Right lobe of liver (tissue), 6 donors: ENCODE measurements at places on chromosomes 1 and 21. TPM values are rescaled to one million over a fixed set of nuclear protein-coding genes. Genes with fewer than 3 reads are reported as not detected.
A peak's percentile ranks its signal among the peaks of the same experiment; 100 is the strongest.

- DNase-seq: peak; percentile 17
- H3K4me1 ChIP-seq: no peaks in the 10 kb centered on the region
- no peaks in the 10 kb centered on the region for H3K27me3 ChIP-seq
- no peak overlapping the region for H3K27ac ChIP-seq
These were observed 243.7 kb downstream of the NPHP4 start for GRCh38 chr1:5748286-5749225.

GRCh38 chr1:45884700-45885099 lies 81.3 kb downstream of the MAST2 start:
- H3K27me3 ChIP-seq: no peaks in the 10 kb centered on the region
- H3K36me3 ChIP-seq: no peaks in the 10 kb centered on the region
- H3K4me1 ChIP-seq: no peaks in the 10 kb centered on the region
- no peak overlapping the region for H3K4me3 ChIP-seq
- no peak for DNase-seq

Gene CLEC20A
- not detected for total RNA-seq

- no peak for DNase-seq
- H3K36me3 ChIP-seq: peaks cover 5% of the 10 kb centered on the region
- no peak overlapping the region for H3K27ac ChIP-seq
These were observed 41.0 kb downstream of the CEP350 start for GRCh38 chr1:179995576-179995975.

DNA sequence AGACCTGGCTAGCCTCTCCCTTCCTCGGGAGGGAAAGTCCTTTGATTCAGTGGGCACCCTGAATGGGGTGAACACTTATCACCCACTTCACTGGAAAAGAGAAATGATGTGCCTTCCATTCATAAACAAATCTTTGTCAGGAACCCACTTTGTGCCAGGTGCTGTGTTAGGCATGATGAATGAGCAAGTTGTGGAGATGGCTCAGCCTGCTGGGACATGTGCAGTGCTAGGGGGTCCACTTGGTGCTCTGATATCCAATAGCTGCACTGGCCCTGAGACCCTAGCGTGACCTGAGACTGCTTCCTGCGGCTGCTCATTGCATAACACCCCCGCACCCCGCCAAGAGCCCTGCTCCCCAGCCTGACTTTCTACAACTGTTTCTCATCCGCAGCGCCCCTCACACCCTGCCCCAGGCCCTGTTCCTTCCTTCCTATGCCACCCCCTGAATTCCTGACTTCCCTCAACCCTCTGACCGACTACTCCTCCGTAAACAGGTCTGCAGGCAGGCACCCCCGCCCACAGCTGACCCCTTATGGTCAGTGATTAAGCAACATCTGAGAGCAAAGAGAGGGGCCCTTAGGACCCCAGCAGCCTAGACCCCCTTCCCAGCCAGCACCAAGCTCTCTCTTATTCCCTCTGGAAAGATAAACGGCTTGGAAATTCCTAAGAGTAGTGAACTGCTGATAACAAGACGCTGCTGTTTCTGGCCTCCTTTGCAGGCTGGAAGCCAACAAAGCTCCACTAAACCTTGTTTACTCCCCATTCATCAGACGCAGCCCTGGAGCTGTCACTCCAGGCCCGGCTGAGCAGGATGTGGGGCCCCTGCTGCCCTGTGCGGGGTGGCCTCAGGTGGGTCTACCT lies 12.9 kb downstream of the CSRP1 start:
- DNase-seq: no peak
- no peaks in the 10 kb centered on the region for H3K27me3 ChIP-seq
- H3K4me1 ChIP-seq: peaks cover 79% of the 10 kb centered on the region
- peaks cover 16% of the 10 kb centered on the region for H3K36me3 ChIP-seq

DNA sequence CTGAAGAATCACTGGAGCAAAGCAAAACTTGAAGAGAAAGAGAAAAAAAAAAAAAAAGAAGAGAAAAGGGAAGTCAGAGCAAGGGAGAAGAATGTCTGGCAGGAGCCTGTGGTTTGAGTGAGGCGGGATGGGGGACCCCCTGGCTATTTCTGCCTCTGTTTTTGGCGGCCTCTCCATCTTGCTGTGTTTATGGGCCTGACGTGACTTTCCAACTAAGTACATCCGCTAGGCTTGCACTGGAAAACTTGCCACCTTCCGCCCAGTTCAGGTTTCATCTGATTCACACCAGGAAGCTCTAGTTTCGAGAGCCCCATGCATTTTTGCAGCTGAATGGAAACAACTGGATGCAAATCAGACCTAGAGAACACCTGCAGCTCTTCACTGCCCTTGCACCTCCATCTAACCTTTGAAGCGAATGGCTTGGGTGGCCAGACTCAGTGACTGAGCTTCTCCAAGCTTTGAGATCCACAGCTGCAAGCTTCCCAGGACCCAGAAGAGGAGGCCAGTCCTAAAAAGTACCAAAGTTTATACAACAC lies 28.0 kb downstream of the TBX15 start:
- DNase-seq: no peak
- no peaks in the 10 kb centered on the region for H3K36me3 ChIP-seq
- H3K4me1 ChIP-seq: no peaks in the 10 kb centered on the region
- H3K4me3 ChIP-seq: no peak overlapping the region
- H3K27ac ChIP-seq: peak overlapping the region; percentile 63

DNA sequence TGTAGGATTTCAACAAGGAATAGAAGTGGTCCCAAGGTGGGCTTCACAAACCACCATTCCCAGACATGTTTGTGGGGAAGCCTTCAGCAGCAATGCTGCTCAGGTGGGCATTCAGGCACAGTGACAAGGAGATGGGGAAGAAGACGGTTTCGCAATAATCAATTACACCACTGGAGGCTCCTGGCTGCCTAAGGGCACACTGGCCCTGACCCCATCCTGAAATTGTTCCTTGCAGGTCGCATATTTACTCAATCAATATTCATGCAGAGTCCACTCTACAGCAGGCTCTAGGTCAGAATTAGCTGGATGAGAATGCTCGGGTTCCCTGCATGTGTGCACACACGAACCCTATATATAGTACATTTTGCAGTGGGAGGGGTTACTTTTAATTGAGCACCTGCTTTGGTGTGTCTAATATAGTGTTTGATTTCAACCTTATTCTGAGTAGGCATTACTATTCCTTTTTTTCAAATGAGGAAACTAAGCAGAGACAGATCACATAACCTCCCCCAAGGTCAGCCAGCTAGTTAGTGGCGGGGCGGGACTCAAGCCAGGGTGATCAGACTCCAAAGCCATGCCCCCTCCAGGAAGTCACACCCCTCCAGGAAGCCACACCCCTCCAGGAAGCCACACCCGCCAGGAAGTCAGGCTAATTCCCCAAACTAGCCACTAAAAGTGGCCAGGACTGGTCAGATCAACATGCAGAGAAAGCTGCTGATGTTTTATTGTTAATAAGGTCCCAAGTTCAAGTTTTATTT lies 106.5 kb downstream of the HLCS start:
- H3K27me3 ChIP-seq: no peaks in the 10 kb centered on the region
- peak overlapping the region; percentile 61 for H3K27ac ChIP-seq
- H3K36me3 ChIP-seq: no peaks in the 10 kb centered on the region
- no peak overlapping the region for H3K4me3 ChIP-seq

DNA sequence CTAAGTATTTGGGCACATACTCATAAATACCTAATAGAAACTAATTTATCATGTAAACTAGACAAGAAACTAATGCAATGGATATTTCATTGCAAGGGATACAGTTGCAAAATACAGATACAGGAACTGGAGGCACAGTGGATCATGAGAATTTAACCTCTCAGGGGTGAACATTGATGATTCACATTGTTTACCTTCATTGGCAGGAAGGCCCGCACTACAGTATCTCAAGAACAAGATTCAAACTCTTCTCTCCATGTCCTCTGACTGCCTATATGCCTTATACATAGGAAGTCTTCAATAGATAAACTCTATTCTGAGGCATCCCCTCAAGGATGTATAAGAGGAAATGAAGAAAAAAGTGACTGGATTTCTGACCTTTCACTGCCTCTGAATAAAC lies 18.4 kb upstream of the PTBP2 start:
- no peaks in the 10 kb centered on the region for H3K36me3 ChIP-seq

Gene DSTYK
- 2.5 TPM for total RNA-seq

Gene NGF
- total RNA-seq: 1.3 TPM

DNA sequence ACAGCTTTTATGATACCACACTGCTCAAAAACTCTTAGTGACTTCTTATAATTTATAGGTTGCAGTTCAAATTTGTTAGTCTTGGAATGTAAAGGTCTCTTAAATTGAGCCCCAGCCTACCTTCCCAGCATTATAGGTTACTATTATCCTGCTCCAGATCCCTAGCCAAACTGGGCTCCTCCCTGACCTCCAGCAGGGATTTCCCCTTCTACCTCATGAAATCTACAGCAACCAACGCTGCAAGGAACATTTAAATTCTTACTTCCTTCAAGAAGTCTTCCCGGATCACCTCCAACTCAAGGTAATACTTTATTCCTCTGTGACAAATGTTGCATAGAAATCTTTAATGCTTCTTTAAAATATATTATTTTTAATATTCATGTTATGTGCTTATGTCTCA lies 255.1 kb upstream of the C1orf105 start:
- H3K36me3 ChIP-seq: no peaks in the 10 kb centered on the region
- no peak for DNase-seq
- H3K4me3 ChIP-seq: no peak overlapping the region
- no peaks in the 10 kb centered on the region for H3K27me3 ChIP-seq
- no peaks in the 10 kb centered on the region for H3K4me1 ChIP-seq
- no peak overlapping the region for H3K27ac ChIP-seq

Gene ADORA1
- 0.35 TPM for total RNA-seq

Gene IGSF5
- total RNA-seq: not detected

- H3K27ac ChIP-seq: peak overlapping the region; percentile 71
- H3K4me3 ChIP-seq: peak overlapping the region; percentile 43
- H3K36me3 ChIP-seq: no peaks in the 10 kb centered on the region
- no peaks in the 10 kb centered on the region for H3K4me1 ChIP-seq
These were observed 15.0 kb upstream of the MTARC2 start for GRCh38 chr1:220733086-220733601.

DNA sequence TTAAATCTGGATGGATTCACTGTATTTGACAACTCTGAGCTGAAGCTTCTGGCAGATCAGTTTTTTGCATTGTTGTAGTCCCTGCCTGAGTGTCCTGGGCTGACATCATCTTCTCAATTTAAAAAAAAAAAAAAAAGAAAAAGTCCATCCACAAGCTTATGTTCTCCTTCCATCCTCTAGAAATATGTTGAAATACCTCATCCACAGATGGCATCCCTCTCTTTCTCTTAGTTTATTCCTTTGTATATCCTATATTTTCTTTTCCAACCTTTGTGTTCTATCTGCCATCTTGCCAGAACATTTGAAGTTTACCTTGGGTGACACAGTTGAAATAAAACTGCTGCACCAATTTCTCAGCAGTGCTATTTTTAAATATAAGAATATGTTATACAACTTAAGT lies 184.4 kb upstream of the PKN2 start:
- no peak for DNase-seq
- H3K27ac ChIP-seq: no peak overlapping the region
- H3K36me3 ChIP-seq: no peaks in the 10 kb centered on the region
- H3K4me1 ChIP-seq: peaks cover 6% of the 10 kb centered on the region
- no peak overlapping the region for H3K4me3 ChIP-seq
- H3K27me3 ChIP-seq: no peaks in the 10 kb centered on the region

Gene TDRD5
- total RNA-seq: not detected

DNA sequence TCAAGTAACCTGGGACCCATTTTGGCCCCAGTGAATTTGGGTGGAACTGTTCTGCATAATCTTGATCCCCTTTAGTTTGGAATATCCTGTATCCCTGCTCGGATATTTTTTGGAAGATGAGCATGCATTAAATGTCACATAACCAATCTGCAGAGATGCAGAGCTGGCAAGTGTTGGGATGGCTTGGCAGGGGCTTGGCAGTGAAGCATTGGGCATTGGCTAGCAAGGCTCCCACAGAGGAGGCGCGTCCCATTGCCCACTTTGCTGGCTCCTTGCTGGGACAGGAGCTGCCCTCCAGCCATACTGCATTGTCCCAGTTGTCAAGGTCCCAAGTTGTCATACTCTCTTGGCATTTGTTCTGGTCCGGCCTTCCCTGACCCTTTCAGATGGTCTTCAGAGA lies 29.9 kb downstream of the LAMC2 start:
- no peaks in the 10 kb centered on the region for H3K4me1 ChIP-seq
- H3K4me3 ChIP-seq: no peak overlapping the region
- no peaks in the 10 kb centered on the region for H3K36me3 ChIP-seq
- H3K27ac ChIP-seq: no peak overlapping the region
- H3K27me3 ChIP-seq: no peaks in the 10 kb centered on the region

Gene FCGR1A
- total RNA-seq: 1.9 TPM

GRCh38 chr1:151823175-151823574 lies 8.4 kb downstream of the RORC start:
- H3K36me3 ChIP-seq: no peaks in the 10 kb centered on the region
- peaks cover 72% of the 10 kb centered on the region for H3K4me1 ChIP-seq
- H3K27ac ChIP-seq: no peak overlapping the region
- H3K4me3 ChIP-seq: no peak overlapping the region
- H3K27me3 ChIP-seq: no peaks in the 10 kb centered on the region
